Fibroblast of mammary gland (primary cell): ENCODE measurements at places on chromosomes 1 and 21.
A peak's percentile ranks its signal among the peaks of the same experiment; 100 is the strongest.

- DNase-seq: no peak
These were observed 1.6 kb downstream of the UBASH3A start for GRCh38 chr21:42405064-42406013.

- DNase-seq: no peak
These were observed 44.6 kb downstream of the CD247 start for GRCh38 chr1:167473761-167474160.

DNA sequence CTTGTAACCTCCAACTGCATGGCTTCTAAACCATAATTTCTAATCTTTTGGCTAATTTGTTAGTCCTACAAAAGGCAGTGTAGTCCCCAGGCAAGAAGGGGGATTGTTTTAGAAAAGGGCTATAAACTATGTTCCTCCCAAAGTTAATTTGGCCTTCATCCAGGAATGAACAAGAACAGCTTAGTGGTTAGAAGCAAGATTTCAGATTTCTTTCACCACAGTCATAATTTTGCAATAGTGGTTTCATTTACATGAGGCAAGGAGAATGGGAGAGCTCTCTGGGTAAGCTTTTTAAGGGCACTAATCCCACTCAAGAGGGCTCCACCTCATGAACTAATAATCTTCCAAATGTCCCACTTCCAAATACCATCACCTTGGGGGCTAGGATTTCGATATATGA lies 1353.9 kb downstream of the NCAM2 start:
- DNase-seq: no peak

DNA sequence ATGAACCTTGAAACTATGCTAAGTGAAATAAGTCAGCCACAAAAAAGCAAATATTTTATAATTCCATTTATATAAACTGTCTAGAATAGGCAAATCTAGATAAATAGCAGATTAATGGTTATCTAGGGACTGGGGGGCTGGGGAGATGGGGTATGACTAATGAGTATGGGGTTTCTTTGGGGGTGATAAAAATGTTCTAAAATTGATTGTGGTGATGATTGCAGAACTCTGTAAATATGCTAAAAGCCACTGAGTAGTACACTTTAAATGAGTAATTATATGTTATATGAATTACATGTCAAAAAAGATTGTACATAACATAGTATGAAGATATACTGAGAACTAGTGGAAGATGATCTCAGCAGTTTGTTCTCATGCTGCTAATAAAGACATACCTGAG lies 675.0 kb downstream of the KIF26B start:
- DNase-seq: no peak

DNA sequence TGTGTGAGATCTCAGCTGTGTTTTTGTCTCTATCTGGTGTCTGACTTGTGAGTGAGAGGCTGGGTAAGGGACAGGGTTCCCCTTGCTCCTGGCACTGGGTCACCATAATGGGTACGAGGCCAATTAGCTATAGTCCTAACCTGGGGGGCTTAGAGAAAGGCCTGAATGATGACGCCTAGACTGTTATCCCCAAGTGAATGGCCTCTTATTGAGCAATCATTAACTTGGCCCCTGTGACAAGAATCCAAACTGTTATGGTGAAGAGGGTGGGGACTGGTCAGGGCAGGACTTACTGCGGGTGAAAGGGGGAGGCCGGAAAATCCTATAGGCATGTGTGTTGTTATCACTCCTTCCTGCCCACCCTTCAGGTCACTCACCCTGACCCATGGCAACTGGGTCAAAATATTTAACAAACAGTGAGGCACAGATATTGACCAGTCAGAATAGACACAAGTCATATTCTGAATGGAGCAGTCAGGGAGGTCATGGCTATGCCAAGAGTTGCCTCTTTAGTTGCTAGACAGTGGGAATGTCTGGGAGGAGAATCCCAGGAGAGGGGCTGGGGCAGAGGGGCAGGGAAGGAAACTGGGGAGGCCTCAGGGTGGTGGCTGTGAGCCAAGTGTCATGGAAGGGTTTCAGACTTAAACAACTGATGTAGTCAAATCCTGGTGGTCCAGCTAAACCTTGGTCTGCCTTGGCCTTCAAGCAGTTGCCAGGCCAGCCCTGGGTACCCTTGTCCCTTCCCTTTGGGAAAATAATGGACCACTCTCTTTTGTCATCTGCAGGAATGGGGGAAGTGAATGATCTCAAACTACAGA lies 3.2 kb downstream of the NR0B2 start:
- no peak for DNase-seq

DNA sequence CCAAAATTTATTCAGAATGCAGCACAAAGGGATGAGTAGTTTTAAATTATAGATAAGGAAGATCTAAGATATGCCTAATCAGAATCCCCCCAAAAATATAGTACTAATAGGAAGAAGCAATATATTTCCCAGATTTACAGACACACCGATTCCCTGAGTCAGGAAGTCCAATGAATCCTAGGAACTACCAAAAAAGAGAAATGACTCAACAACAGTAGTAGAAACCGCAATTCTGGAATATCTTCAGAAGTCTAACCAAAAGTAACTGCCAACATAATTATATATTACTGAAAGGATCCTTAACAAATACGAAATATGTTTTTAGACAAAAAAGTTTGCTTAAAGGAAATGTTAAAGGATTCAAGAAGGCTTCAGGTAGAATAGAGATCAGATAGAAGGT lies 10.3 kb downstream of the AHCTF1 start:
- peak; percentile 71 for DNase-seq

- DNase-seq: no peak
These were observed 163.8 kb downstream of the BACH1 start for GRCh38 chr21:29462479-29462878.

GRCh38 chr1:202871367-202871766 lies 17.6 kb downstream of the RABIF start:
- no peak for DNase-seq

DNA sequence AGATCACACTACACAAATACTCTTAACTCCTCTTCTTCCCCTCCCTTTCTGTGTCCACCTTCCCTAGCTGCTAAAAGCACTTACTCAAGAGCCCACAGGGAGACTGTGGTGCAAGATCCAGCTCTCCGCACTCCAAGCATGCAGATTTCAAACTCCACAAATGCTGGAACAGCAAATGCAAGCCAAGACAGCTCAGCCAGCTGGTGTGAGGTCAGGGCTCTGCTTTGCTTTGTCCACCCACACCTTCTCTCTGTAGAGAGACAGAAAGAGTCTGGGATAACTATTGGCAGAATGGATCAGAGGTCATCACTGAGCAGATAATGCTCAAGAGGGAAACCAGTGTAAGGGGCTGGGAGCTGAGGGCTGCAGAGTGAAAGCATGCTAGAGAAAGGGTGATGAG lies 45.2 kb upstream of the DPT start:
- peak; percentile 87 for DNase-seq

DNA sequence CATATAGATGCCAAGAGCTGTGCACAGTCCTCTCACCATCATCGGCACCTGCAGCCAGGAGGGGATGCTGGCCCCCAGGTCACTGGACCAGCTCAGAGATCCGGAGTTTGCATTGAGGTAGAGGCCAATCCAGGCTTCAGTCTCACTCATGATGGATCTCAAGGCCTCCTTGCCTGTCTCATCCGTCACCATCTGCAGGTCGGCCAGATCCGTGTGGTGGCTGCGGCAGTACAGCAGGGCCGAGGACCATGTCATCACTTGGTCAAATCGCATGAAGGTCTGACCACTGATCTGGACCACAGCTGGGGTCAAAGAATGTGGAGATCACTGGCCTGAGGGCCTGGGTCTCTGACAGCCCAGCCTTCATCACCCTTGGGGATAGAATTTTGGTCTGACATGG lies 6.6 kb downstream of the CLEC20A start:
- no peak for DNase-seq

- DNase-seq: no peak
These were observed 115.2 kb downstream of the NPHP4 start for GRCh38 chr1:5877001-5877400.

GRCh38 chr21:28538987-28539622 lies 453.6 kb downstream of the LTN1 start:
- DNase-seq: peak; percentile 96

- no peak for DNase-seq
These were observed 723.5 kb upstream of the ADAMTS5 start for GRCh38 chr21:27690426-27690825.

GRCh38 chr1:161199506-161200139 lies 769 bp upstream of the ADAMTS4 start:
- no peak for DNase-seq

DNA sequence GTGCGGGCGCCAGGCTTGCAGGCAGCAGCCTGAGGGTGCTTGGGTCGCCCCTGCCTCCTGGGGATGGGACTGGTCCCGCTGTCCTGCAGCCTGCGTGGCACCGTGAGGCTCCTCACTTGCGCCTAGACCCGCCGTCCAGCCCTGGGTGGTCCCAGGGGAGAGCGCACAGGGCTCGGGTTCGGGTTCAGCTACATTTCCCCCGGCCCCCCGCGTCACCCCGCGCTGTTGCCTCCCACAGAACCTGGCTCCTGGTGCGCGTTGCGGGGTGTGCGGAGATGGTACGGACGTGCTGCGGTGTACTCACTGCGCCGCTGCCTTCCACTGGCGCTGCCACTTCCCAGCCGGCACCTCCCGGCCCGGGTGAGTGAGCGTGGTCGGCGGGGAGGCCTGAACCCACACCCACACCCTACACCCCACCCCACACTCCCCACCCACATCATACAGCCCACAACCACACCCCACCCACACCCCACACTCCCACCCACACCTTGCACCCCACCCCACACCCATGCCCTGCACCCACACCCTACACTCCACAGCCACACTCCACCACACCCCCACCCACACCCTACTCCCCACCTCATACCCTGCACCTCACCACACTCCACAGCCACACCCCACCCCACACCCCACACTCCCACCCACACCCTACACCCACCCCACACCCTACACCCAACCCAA lies 6.2 kb upstream of the PFKL start:
- DNase-seq: no peak

- no peak for DNase-seq
These were observed 5.8 kb downstream of the SELP start for GRCh38 chr1:169624122-169624521.

DNA sequence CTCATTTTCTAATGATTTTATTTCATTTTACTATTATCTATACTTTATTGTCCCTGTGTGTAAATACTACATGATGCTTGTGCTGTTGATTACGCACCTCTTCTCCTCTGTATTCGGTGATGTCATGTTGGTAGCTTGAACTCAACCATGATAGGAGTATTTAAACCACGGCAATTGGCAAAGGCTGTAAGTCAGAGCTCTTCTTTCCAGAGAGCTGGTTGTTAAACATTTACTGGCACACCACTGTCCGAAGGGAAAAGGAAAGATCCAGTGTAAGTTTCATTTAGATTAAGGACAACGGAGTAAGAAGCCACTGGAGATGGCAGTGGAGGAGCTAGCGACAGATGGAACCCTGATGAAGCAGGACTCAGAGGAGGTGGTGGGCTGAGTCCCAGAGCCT lies 93.4 kb upstream of the KCNE2 start:
- DNase-seq: no peak

- DNase-seq: no peak
These were observed 241.8 kb upstream of the USP24 start for GRCh38 chr1:55456971-55457370.

DNA sequence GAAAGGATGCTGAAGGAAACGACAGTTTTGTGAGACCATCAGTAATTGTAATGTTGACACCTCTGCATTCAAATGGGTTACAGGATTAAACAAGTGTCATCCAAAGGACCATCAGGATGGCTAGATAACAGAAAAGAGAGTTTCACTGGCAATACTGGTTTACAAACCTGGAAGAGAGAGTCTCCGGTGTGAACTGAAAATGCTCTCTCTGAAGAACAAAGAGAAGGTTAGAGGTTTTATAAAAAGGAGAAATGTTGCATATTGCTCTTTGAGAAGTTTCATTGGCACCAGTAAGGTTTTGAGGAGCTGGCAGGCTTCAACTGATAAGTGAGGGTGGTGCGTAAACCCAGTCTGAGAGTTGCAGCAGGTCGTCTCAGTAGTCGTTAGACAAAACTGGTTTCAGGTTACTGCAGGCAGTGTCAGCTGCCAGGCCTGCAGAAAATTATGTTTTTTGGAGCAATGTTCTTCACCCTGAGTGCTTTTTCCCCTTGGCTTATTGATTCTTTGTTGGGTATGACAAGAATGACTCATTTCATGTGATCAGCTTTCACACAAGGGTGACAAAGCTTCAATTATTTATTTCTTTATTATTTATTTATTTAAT lies 42.2 kb downstream of the KCNK1 start:
- DNase-seq: no peak

DNA sequence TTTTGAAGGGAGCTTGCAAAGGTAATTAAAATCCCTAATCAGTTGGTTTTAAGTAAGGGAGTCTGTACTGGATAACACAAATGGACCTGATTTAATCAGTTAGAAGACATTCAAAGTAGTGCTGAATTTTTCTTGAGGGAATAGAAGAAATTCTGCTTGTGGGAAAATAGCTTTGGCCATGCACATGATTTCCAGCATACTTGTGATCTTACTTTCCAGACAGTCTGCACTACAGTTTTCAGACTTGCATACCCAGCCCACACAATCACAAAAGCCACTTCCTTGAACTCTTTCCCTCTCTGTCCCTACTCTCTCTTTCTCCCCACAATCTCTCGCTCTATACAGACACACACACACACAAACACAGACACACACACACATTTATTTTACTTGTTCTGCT lies 852.1 kb downstream of the PLA2G4A start:
- peak; percentile 36 for DNase-seq

- DNase-seq: no peak
These were observed at the start of gene ARTN for GRCh38 chr1:43933386-43934100. Gene ARTN, plus strand, starts transcription at chr1:43933801. Its CDS starts 1,856 bp downstream, at chr1:43935657.

DNA sequence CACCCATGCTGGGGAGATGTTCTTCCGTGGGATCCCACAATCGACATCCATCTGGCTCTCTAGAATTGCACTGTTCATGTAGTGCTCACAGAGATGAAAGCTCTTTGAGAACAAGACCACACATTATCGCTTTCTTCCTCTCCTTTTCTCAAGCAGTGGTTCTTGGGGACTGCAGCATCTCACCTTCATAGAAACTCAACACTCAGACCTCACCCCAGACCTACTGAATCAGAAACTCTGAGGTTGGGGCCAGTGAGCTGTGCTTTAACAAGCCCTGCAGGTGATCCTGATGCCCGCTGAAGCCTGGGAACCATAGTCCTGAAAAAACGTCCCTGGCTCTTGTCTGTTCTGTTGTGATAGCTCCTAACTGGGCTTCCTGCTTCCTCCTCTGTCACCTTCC lies 251.3 kb upstream of the FGGY start:
- DNase-seq: no peak

GRCh38 chr1:22256213-22256512 lies 113.3 kb upstream of the WNT4 start:
- DNase-seq: no peak

DNA sequence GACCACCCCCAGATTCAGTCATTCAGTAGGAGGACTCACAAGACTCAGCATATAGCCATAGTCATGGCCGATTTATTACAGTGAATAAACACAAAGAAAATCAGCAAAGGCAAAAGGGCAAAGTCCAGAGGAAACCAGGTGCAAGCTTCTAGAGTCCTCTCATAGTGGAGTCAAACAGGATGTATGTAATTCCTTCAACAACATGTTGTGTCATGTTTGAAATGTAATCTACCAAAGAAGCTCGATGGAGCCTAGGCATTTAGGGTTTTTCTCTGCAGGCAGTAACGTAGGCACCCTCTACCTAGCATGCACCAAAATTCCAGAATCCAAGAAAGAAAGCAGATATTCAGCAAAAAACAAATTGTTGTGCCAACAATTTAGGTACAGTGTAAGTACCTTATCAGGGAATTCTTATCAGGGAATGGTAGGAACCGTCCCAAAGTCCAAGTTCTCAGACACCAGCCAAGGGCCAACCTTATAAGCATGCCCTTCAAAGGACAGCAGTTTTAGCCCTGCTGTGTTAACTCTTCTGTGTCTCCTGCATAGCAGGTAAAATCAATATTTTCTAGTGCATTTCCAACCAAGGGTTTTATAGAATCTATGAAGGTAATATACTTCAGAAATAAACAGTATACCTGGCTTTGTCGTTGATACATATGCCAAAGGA lies 16.1 kb upstream of the SLAMF6 start:
- no peak for DNase-seq
